Nasal cavity respiratory epithelium epithelial cell of viscerocranial mucosa (primary cell): ENCODE measurements at places on chromosomes 16 and 17. TPM values are rescaled to one million over a fixed set of nuclear protein-coding genes. Genes with fewer than 3 reads are reported as not detected.

Gene XAF1
- total RNA-seq, result 0.68 and 20.1 TPM in 2 replicates

Gene MARCHF10
- total RNA-seq, result under 0.01 and 0.07 TPM in 2 replicates

Gene DHRS7C
- total RNA-seq, result not detected in 2 replicates

Gene CCNF
- 3.1 and 5.5 TPM in 2 replicates for total RNA-seq

Gene KRT17
- total RNA-seq, result 27,930 and 28,043 TPM in 2 replicates

Gene TOB1
- 19.1 and 25.7 TPM in 2 replicates for total RNA-seq

Gene RBFOX1
- total RNA-seq, result not detected in 2 replicates

Gene SLC6A2
- total RNA-seq, result 1.0 and 1.4 TPM in 2 replicates

Gene RHOT1
- total RNA-seq, result 42.0 and 44.6 TPM in 2 replicates

Gene NME3
- total RNA-seq, result 29.6 and 59.5 TPM in 2 replicates

Gene SCGB1C2
- not detected in 2 replicates for total RNA-seq

Gene RUNDC3A
- total RNA-seq, result 0.57 and 3.4 TPM in 2 replicates

Gene P2RX5
- total RNA-seq, result 1.4 and 4.3 TPM in 2 replicates

Gene CEP295NL
- under 0.01 and 0.43 TPM in 2 replicates for total RNA-seq

Gene PPP1R27
- not detected in 2 replicates for total RNA-seq

Gene RMI2
- 2.4 and 2.5 TPM in 2 replicates for total RNA-seq

Gene HS3ST2
- total RNA-seq, result 0.71 and 1.7 TPM in 2 replicates

Gene RHBDF1
- total RNA-seq, result 11.6 and 30.7 TPM in 2 replicates

Gene CACNG4
- total RNA-seq, result under 0.01 and 0.07 TPM in 2 replicates

Gene OGFOD1
- total RNA-seq, result 63.6 and 156 TPM in 2 replicates

Gene TBC1D3E
- not detected in 2 replicates for total RNA-seq

Gene CDH1
- total RNA-seq, result 438 and 526 TPM in 2 replicates

Gene ITGAD
- not detected in 2 replicates for total RNA-seq

Gene POLR3K
- 7.9 and 8.5 TPM in 2 replicates for total RNA-seq

Gene GGT6
- 4.4 and 4.5 TPM in 2 replicates for total RNA-seq

Gene KRTAP4-5
- total RNA-seq, result not detected in 2 replicates

Gene TBC1D3
- not detected in 2 replicates for total RNA-seq

Gene SKAP1
- total RNA-seq, result 0.14 TPM in 1 of 2 replicates, not detected in the other

Gene PRSS21
- 3.8 and 4.6 TPM in 2 replicates for total RNA-seq

Gene CDRT15L2
- not detected in 2 replicates for total RNA-seq

Gene CCR7
- total RNA-seq, result not detected in 2 replicates

Gene TMIGD1
- total RNA-seq, result not detected in 2 replicates

Gene SRCIN1
- total RNA-seq, result 0.64 and 0.68 TPM in 2 replicates

Gene CTRB2
- total RNA-seq, result not detected in 2 replicates

Gene OTOP3
- total RNA-seq, result 0.34 TPM in 1 of 2 replicates, not detected in the other

Gene EPN3
- total RNA-seq, result 4.1 and 20.9 TPM in 2 replicates

Gene OR4D1
- total RNA-seq, result not detected in 2 replicates

Gene TRIM47
- 14.4 and 47.8 TPM in 2 replicates for total RNA-seq

Gene NFATC2IP
- total RNA-seq, result 19.8 and 23.8 TPM in 2 replicates

Gene PHB1
- total RNA-seq, result 127 and 132 TPM in 2 replicates

Gene OR1A1
- under 0.01 TPM in 1 of 2 replicates, not detected in the other for total RNA-seq

Gene DHX58
- 7.2 and 10.9 TPM in 2 replicates for total RNA-seq

Gene PTGES3L
- total RNA-seq, result under 0.01 TPM in 1 of 2 replicates, not detected in the other

Gene SAP30BP
- total RNA-seq, result 52.3 and 65.1 TPM in 2 replicates

Gene HDAC5
- 18.5 and 41.2 TPM in 2 replicates for total RNA-seq

Gene KSR1
- 1.0 and 9.5 TPM in 2 replicates for total RNA-seq

Gene CRYBA1
- not detected in 2 replicates for total RNA-seq

Gene EXOC7
- 36.2 and 66.5 TPM in 2 replicates for total RNA-seq

Gene TEPSIN
- total RNA-seq, result 5.8 and 11.3 TPM in 2 replicates

Gene C1QTNF1
- 3.4 and 8.3 TPM in 2 replicates for total RNA-seq

Gene KRTAP4-4
- not detected in 2 replicates for total RNA-seq

Gene KCNH6
- not detected in 2 replicates for total RNA-seq

Gene SLC6A4
- 0.07 and 0.34 TPM in 2 replicates for total RNA-seq
